Stimulated activated CD4-positive, alpha-beta T cell treated with anti-CD3 and anti-CD28 coated beads, Interleukin-2, amount 100 ng/mL, for 48 hours (primary cell): ENCODE measurements at places on chromosomes 3 and 15.

DNA sequence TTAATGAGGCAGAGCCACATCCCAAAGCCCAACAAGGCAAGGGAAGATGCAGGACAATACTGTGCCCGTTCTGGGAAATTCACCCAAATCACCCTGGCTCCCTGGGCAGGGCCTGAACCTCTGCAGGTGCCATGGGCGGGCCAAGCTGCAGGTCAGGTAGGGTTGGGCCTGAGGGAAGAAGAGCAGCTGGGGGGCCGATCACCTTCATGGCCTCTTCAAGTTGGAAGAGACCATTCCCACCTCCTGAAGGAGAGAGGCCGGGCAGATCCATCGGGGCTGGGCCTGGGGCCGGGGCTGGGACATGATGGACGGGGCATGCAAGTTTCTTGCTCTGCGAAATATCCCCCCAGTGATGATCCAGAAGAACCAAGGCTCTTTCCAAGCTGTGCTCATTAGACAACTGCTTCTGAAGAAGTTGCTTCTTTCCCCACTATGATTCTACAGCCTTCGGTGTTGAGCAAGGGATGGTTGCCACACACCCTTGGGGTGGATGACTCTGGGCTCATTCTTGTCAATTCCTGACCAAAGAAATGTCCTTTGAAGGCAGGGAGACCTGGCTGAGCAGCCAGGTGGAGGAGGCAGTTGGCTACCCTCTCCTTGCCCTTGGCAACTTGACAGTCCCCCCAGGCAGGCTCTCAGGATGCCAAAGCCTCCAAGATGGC is 38.2 kb downstream of the KLHL25 start:
- DNase-seq, result no peak

DNA sequence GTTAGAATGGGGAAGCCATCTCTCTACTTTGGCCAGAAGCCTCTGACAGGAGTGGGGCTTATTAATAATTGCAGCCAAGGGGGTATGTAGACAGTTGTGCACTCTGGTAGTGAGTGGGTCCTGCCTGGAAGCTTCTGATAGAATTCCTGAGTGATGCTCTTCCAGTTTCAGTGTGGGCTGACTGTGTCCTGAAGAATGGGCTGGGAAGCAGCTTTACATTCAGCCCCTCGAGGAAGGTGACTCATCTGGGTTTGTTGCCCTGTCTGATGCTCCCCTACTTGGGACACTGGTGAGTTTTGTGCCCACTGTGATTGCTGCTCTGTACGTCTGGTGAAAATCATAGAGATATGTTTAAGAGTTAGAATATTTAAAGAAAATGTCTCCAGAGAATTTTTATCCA is 444.7 kb upstream of the RBMS3 start:
- DNase-seq, result no peak

DNA sequence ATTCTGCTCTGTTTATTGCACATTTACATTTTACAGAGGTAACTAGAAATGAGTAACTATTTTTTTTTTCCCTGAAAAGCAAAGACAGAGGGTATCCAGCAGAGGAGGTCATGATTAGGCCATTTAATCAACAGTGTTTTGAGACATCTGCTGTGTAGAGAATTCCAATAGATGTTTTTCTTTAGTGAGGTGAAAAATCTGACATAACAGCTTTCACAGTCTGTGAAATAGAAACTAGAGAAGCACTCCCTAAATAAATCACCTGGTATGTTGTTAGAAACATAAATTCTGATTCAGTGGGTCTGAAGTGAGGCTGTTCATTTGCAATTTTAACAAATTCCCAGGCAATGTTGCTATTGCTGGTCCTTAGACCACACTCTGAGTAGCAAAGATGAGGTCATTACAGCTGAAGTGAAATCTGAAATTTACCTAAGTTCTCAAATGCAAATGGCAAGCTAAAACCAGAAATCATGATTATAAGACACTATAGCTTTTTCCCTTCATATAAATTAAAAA is 329.2 kb upstream of the LRRC3B start:
- DNase-seq, result no peak

GRCh38 chr15:22253676-22254408 is 173.5 kb downstream of the OR4M2 start:
- DNase-seq, result no peak

- no peak for DNase-seq
Observed at GRCh38 chr15:30068326-30068725, 14.4 kb upstream of the GOLGA8J start.
